HuH-7 (cell line): ENCODE measurements at places on chromosomes 1 and 21.

GRCh38 chr1:96992871-96993270 lies 271.3 kb downstream of the PTBP2 start:
- DNase-seq: no peak

DNA sequence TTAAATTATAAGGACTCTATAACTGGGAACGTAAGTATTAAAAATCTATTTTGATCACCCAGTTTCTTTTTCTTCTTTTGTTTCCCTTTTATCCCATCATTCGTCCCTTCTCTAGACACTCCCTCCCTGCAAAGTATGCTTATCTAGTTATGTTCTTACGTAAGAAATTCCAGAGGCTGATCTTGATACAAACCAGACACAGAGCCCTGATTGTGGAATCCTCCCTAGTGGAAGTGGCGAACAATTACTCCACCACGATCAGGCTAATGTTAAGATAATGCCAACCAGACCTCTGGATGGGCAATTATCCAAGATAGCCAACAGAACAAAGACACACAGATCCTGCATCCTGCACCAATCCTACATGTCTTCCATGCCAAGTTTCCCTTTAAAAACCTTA lies 1557.4 kb downstream of the PLA2G4A start:
- DNase-seq: no peak

DNA sequence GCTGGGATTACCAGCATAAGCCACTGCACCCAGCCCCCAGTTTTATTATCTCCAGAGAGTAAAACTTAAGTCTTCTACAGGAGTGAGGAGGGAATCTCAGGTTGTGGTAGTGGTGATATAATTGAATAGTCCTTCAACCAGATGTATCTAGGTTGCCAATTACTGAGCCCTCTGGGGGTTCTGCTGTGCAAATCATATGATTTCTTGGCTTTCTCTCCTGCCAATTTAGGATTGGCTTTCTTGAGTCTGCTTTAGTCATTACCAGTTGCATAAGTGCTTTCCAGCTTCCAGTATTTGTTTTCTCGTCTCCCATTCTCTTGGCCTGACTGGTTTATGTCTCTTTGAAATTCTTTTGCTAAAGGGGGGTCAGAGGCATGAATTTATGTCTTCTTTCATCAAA lies 11.1 kb downstream of the CPT2 start:
- DNase-seq: no peak

DNA sequence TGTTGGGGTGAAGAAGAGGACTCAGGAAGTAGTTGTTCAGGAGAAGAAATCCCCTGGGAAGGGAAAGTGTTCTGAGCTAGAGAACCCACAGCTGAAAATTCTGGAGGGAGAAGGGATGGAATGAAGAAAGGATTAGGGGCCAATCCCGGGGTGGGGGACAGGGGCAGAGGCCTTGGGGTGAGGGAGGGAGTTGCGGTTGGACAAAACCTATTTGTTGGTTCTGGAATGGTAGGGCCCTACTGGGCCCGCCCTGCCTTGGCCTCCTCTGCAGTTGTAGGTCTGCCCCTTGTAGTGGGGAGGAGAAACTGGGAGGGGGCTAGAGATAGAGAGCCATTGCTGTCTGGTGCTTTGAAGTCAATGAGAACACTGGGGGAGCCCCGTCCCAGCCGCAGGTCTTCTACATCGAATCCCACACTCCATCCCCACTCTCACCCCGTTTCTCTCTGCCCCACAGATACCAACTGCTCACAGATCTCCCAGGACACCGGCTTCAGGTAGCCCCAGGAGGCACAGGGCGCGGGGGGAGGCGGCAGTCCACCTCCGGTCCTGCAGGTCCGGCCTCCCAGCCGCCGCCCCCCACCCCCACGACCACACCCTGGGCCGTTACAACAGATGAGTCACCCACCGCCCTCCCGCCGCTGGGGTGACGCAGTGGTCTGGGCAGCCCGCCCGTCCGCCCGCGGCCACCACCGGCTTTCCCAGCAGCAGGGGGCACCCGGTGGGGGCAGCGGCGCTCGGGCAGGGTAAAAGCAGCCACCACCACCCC lies 1.1 kb downstream of the TAGLN2 start:
- peak; percentile 82 for DNase-seq

DNA sequence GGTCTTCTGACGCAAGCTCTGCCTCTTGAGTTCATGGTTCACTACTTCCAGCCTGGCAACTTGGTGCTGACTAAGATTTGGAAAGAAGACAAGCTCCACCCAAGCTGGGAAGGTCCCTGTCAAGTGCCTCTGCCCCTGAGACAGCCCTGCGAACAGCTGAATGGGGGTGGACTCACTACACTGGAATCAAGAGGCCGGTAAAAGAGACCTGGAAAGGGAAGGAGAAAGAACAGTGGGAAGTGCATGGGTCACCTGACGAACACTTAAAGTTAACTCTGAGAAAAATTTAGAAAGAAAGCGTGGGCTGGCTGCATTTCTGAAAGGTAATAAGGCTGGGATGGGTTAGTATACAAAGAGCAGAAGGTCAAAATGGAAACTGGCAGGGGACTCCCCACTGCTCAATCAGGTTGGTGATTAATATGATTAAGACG lies 26.1 kb upstream of the ZNF496 start:
- no peak for DNase-seq

GRCh38 chr1:172883387-172883791 lies 167.4 kb downstream of the TNFSF18 start:
- no peak for DNase-seq

DNA sequence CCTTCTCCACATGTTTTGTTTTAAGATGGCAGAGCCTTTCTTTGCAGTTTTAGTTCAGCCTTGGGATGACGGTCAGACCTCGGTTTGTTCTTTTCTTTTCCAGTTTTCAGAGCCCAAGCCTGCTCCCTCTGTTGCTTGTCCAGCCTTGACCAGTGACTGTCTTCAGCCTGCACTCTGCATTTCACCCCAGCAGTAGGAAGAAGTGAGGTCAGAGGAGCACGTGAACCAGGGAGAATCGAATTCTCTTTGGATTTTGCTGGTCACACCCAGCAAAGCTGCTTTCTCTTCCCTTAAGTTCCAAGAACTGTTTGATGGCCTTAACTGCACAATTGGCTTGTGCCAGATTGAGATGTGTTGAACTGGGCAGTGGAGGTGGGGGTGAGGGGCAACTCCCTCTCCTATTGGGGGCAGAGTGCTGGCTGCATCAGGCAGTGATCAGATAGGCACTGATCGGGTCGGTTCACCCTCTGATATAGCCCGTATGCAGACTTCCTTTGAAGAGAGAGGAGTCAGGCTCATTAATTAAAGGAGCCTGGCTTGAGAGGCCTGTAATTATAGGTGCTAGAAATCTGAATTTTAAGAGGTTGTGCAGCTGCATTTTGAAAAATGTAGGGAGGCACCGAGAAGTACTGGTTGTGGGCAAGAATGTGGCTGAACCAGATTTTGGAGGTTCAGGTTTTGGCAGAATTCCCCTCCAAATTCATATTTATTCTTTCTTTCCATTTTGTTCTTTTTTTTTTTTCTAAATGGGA lies 42.4 kb downstream of the PEX14 start:
- no peak for DNase-seq

GRCh38 chr21:43575473-43575844 lies 83.8 kb downstream of the HSF2BP start:
- DNase-seq: no peak
